NCI-H1436 (cell line): ENCODE measurements at places on chromosomes 16 and 17.
A peak's percentile ranks its signal among the peaks of the same experiment; 100 is the strongest.

GRCh38 chr16:57091975-57092785 is at the start of gene CPNE2:
TSS of gene CPNE2 (plus strand) at chr16:57092583. CDS start at chr16:57110743, 18,160 bp downstream.
- peak; percentile 77 for DNase-seq

DNA sequence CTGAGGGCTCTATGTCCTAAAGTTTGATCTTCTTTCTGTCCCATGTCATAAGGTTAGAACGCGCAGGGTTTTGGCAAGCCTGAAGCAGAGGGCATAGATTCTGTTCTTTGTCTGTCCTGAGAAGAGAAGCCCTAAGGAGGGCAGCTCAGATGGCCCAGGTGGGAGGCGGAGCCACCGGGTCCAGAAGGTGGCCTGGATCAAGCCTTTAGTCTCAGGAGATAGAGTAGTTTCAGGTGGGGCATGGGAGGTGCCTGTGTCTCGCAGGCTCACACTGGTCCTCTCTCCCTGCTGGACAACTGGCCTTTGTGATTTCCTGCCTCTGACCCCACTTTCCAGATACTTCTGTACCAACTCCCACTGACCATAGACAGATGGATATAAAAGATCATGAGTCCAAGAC is 44.2 kb upstream of the DNAJA2 start:
- no peak for DNase-seq

DNA sequence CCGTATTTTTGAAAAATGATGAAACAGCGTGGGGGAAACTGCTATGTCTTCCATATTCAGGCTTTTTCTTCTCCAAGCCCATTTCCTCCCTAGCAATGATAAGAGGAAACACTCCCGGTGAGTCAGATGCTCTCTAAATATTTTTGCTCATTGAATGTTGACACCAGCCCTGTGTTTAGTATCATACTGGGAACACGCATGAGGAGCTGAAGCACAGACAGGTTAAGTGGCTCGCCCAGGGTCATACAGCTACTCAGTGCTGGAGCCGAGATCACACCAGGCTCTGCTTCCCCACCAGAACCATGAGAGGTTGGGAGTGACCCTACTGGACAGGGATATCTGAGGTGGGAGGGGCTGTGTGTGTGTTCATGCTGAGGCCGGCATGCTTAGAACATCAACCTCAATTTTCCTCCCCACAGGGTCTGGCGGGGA is 37.8 kb upstream of the ADGRG1 start:
- DNase-seq: no peak

GRCh38 chr16:57959121-57959520 is 11.8 kb downstream of the CNGB1 start:
- no peak for DNase-seq

DNA sequence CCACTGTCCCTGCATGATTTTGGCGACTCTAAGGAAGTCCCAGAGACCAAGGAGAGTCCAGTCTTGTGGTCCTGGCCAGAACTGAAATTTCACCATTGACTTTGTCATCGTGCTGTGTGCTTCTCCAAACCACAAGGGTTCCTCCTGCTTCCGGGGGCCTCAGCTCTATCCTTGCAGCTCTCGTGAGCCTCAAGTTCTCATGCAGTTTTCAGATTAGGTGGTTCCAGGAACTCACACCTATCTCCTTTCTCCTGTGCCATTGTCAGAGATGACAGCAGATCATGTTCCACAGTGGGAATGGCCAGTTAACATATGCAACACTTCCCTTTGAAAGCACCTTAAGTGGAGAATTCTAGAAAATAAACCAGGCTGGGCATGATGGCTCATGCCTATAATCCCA is 97.9 kb upstream of the CRHR1 start:
- DNase-seq: no peak

DNA sequence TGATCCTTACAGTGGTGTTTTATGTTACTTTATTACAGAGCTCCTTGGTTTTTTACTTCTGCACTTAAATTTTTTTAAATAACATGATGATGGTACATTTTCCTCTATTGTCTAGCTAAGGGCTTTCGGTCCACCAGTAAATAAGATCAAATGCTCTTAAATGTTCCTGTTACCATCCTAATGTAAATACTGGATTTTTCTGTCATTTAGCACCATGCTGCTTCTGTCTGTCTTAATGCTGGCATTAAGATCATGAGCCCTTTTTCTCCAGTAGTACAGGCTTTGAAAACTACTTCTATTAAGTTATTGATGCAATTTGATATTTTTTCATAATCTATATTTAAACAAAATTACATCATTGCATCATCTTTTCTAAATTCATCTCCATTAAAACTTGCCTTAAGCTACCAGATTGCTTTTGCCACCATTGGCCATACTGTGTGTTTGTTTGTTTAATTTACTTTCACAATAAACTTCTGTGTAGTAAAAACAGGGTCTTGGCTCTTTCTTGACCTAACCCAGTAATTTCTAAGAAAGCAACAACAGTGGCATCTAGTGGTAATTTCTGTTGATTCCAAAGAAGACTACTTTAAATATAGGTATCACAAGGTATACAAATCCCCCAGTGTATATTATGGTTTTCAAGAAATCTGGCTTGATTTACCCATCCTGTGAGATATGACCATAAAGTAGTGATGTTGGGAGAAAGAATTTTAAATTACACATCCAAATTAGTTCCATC is 9.0 kb upstream of the PHAF1 start:
- DNase-seq: peak; percentile 4

DNA sequence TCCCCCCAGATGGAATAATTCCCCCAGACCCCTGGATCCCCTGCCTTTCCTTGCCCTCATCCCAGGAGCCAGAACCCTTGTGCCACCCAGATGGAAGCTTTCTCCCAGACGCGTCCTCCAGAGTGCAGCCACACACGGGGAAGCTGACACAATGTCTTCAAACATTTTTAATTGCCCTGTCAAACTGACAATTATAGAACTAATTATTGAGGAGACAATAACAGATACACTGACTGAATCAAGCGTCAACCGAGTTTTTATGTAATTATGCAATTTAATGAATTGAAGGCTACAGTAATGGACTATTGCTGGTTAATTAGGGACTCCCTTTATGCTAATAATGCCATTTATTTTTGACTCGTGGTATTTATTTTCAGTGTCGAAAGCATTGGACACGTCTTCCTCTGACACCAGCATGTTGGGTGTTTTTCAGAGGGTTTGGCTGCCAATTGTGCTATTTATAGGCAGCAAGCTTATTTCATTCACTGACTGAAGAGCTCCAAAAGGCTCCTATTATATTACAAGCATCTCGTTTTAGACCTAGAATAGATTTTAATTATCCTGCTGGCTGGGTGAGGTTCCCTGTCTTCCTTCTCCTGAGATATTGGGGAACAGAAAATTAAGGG is 298.2 kb upstream of the C16orf82 start:
- peak; percentile 46 for DNase-seq

DNA sequence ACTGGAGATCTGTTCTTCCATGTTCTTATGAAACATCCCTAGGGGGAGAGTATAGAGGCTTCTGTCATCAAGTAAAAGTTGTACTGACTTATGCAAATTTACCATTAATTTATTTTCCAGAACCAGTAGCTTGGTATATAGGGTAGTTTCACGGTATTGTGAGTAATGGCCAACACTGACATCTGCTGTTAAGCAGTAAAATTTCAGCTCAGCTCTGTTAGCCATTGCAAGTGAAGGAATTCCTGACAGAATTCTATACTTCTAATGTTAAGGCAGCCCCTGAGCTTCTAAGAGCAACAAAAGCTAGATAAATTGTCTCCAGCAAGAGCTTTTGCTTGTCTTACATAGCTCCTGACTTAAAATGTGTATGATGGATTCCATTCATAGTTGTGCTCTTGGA is 613.5 kb upstream of the C16orf82 start:
- DNase-seq: no peak

GRCh38 chr17:4007346-4008081 is 43.3 kb upstream of the ATP2A3 start:
- DNase-seq: no peak

DNA sequence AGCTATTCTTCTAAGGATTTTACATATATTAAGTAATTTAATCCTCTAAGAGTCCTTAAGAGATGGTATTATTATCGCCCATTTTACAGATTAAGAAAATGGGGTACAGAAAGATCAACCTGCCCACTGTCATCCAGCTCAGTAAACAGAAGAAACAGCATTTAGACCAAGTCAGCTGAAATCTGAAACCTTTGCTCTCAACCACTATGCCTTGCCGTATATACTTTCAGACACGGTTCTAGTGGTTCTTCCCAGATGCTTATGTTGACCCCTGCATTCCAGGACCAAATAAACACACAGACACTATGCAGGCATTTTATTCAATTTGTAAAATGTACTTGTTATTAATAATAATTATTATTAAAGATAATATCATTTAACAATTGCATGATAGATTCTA is 854.8 kb downstream of the KCNJ2 start:
- DNase-seq: no peak

- no peak for DNase-seq
Observed at GRCh38 chr16:11080327-11080967, 136.1 kb downstream of the CLEC16A start.

DNA sequence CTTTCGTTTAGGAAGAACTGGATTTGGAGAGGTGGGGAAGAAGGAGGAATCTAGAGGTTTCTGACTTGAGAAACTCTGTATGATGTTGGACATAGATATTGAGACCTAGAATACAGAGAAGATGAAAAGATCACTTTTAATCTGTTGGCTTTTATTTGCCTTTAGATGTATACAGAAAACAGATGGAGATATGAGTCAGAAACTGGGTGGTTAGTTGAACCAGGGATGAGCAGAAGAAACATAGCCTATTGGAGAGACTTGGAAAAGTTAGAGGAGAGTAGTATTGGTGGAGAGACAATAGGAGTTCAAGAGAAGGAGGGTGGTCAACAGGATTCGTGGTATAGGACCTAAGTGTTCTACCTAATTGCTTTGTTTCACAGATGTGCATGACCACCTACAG is 5.1 kb downstream of the PHAF1 start:
- DNase-seq: no peak

- no peak for DNase-seq
Observed at GRCh38 chr17:47855737-47856136, 4.8 kb upstream of the SP6 start.

GRCh38 chr17:73921306-73921705 is 277.1 kb upstream of the SDK2 start:
- DNase-seq: no peak

DNA sequence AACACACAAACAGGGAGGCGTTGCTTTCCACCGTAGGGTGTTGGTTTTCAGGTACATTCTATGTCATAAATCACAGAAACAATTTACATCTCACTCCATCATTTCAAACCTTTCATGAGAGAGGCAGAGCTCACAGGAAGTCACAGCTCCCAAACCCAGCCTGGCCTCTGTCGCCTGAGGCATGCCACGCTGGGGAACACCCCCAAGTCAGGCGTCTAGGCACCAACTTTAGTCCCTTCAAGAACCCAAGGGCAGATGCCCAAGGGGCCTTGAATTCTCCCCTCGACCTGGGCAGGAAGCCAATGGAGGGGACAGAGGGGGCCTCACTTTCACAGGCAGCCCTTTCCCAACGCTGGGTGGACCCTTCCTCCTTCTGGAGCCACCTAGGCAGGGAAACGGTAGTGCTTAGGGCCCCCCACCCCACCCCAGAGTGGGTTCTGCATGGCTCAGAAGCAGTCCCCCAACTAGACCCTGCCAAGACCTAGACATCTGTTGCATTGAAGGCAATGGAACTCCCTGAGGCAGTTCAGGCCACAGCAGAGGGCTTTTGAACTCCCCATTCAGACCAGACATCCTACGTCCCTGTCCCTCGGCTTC is 10.6 kb downstream of the TBX4 start:
- no peak for DNase-seq

- no peak for DNase-seq
Observed at GRCh38 chr16:56871172-56871593, 6.2 kb downstream of the SLC12A3 start.

DNA sequence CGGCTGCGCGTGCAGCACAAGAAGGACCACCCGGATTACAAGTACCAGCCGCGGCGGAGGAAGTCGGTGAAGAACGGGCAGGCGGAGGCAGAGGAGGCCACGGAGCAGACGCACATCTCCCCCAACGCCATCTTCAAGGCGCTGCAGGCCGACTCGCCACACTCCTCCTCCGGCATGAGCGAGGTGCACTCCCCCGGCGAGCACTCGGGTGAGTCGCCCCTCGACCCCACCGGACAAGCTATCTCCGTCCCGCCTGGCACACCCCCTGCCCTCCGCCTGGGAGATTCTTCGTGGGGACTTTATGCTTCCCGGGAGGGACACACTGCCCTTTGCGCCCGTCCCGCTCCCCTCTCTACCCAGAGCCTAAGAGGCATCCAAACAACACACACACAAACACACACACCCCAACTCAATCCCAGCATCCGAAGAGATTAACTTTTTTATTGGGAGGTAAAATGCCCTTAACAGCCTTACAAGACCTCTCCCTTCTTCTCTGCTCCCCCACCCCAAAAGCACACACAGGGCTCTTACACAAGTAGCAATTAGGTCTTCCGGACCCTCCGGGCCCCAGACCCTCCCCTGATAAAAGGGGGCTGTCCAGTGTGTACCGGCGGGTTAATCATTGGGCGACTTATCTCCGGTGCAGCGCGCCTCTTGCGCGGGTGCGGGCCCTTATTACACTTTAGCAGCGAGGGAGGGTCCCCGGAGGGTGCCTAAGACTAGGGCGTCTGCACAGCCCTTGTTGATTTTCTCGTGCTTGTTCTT is 2.1 kb downstream of the SOX9 start:
- DNase-seq: no peak

GRCh38 chr17:47660064-47660492 is 10.4 kb downstream of the KPNB1 start:
- no peak for DNase-seq

DNA sequence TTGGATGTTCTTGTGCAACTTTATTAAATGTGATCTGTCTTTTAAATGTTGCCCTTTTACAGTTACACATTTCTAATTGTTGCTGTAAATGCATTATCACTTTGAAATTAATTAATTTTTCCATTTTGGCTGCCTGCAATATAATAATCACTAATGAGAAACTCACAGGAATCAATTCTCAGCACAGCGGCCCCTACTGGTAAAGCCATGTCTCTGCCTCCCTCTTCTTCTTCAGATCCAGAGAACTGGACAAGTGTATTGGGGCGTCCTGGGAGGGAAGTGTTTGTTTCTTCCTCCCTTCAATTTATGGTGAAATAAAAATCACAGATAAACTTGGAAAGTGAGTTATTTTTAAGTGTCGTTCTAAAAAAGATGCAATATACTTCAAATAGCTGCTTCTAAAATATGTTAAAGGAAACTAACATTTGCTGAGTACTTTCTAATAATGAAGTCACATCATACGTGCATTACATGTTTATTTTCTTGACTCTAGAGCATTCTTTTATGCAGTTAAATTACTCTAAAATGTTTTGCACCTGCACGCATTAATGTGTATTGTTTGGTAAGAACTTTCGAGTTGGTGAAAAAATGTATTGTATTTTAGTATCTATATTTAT is 338.0 kb downstream of the WWOX start:
- peak; percentile 10 for DNase-seq

DNA sequence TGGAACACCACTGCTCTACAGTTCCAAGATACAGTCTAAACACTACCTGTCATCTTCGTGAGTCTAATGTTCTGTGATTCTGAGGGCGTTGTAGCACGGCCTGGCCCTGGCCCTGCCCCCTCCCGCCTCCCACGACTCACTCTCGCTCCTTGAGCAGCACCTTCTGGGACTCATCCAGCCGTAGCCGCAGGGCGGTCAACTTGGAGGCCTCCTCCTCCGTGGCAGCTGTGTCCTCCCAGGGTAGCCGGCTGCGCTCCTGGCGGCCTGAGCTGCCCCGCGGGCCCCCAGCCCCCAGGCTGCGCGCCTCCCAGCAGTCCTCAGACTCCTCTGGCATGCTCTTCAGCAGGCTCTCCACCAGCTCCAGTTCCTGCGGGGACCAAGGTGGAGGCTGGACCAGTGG is 10.6 kb downstream of the CCDC102A start:
- DNase-seq: no peak
